ENCODE measurements at places on chromosomes 16 and 17.

DNA sequence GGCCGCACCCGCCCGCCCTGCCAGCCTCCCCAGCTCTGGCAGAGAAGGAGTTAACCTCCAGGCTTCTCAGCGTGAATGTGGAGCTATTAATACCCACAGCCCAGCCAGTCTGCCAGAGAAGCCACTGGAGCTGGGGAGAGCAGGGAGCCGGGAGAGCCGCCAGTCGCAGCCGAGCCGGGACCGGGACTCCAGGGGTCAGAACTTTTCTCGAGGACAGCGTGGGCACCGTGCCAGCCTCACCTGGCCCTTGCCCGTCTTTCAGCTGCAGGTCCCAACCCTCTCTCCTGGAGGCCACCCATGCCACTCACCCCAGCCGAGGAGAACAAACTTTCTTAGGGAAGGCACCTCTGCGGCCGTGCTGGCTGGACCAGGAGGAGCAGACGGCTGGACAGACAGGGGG is 33.8 kb upstream of the SBK1 start:
- no peak for DNase-seq

GRCh38 chr16:85718682-85719081 is 29.9 kb upstream of the GINS2 start:
- no peak for DNase-seq

DNA sequence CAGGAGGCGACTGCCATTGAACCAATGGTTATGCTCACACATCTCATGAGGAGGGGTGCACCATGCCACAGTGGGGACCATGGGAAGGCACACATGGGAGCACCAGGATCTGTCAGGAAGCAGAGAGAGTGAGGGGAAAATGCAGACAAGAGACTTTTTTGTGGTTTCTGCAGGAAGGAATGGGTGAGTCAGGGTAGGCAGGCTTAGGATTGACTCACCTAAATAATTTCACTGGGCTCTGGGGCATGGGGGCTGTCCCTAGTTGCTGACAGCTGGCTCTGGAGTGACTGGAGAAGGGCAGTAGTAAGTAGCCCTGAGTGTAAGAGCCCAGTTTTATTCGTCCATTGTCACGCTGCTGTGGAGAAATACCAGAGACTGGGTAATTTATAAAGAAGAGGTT is 202.4 kb downstream of the AXIN2 start:
- DNase-seq, result no peak

DNA sequence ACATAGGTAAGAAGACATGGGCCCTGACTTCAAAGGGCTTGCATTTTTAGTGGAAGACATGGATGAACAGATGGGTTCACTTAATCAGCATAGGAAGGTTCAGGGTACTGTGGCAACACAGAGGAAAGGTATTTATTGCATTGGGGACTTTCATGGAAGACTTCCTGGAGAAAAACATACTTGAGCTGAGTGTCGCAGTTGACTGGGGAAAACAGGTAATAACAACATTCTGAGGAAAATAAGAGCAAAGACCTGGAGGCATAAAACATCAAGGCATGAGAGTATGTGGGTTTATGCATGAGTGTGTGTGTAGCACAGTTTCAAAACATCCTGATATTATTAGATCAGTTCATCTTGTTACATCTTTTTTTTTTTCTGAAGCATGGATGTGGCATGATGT is 82.7 kb downstream of the MAP2K6 start:
- DNase-seq, result no peak

DNA sequence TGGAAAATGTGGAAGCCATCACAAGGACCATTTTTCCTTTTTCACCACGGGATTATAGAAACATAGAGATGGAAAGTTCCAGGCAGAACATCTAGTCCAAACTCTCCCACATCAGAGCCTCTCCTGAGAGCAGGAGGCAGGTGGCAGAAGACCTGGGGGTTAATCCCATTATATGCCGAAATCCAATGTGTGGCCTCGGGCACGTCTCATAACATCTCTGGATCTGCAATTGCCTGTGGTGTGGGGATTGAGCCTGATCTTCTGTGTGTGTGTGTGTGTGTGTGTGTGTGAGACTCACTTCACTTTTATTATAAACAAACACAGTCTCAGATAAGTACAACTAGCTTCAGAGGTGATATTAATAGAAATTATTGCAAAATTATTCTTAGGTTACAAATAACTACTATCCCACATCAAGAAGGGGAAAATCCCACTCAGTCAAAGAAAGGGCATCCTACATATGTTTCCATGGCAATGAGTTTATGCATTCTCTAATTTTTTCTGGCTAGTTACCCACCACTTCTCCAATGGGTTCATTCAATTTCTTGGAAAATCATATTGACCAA is 199.1 kb downstream of the FOXL1 start:
- DNase-seq, result no peak

DNA sequence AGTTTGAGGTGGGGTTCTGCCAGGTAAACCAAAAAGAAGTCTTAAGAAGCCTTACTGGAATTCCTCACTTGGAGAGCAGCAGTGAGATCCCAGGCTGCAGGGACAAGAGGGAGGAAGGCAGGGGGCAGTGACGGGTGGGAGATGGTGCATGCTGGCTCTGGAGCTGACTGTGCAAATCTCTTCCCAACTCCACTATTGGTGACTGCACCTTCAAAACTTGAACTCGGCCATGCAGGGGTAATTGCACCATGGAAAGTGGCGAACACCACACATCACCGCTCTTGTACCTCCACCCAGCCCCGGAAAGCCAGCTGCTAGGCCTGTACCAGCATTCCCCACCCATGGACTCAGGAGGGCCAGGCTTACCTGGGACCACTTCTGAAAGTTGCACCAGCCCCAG is 51.4 kb upstream of the CDR2 start:
- DNase-seq, result no peak

DNA sequence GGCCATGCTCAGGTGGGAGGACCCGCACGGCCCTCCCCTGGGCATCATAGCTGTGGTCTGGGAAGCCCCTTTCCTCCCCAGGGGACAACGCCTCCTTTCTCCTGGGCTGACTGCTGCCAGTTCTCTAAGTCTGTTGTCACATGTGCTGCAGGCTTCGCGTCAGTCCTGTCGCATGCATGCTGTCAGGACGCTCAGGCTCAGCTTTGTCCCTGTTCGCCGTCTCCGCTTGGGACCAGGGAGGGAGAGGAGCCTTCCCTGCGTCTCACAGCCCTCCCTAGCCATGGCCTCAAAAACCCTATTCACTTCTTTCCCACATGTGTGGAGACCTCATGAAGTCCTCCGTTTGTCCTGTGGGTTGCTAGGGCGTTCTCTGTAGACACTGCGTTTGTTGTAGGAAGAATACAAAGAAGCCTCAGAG is 21.4 kb downstream of the LDHD start:
- no peak for DNase-seq

GRCh38 chr16:72537664-72538063 is 365.7 kb upstream of the PMFBP1 start:
- no peak for DNase-seq

GRCh38 chr16:79422064-79422463 is 178.5 kb downstream of the MAF start:
- no peak for DNase-seq

DNA sequence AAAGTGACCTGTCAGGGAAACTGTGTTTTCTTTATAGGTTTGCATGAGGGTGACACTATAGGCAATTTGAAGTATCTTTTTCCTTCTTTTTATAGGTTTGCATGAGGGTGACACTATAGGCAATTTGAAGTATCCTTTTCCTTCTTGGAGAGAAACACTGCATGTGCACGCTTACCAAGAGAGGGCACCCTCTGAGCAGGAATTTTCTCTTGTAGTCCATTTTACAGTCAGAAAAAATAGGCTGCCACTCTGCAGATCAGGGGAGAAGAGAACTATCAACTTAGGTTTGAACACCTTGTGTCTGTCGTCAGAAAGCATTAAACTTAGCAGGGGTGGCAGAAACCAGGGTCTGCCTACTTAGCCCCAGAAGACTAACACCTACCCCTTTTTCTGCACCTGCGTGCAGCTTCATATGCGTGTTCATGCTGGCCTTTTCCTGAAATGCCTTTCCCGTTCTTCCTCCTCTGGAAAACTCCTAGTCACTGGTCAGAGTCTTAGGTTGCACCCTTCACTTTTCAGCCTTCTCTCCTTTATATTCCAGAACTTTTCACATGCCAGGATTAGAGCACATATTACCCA is 16.4 kb upstream of the SMIM36 start:
- no peak for DNase-seq

- DNase-seq, result no peak
Observed at GRCh38 chr16:19716183-19716582, 1.8 kb downstream of the KNOP1 start.

DNA sequence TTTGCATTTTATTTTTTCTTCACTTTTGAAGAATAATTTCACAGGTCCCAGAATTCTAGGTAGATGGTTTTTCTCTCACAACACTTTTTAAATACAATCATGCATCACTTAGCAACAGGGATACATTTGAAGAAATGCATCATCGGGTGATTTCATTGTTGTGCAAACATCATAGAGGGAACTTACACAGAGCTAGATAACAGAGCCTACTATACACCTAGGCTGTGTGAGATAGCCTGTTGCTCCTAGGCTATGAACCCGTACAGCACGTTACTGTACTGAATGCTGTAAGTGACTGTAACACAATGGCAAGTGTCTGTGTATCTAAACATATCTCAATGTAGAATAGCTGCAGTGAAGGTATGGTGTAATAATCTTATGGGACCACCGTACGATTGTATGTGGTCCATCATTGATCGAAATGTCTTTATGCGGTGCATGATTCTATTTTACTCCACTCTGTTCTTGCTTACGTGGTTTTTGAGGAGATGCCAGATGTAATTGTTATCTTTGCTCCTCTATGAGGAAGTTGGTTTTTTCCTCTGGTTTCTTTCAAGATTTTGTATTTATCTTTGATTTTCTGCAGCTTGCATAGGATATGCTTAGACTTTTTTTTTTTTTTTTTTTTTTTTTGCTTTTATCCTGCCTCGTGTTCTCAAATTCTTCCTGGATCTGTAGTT is 35.5 kb upstream of the TMEM92 start:
- no peak for DNase-seq

- no peak for DNase-seq
Observed at GRCh38 chr17:45792995-45793755, 9.1 kb downstream of the CRHR1 start.

GRCh38 chr16:68972720-68973119 is 129.4 kb downstream of the TANGO6 start:
- DNase-seq, result no peak
